Thoracic aorta (tissue), 2 donors: ENCODE measurements at places on chromosomes 12 and 14. TPM values are rescaled to one million over a fixed set of nuclear protein-coding genes. Genes with fewer than 3 reads are reported as not detected.

PAPOLA gene
- 152 TPM for total RNA-seq

HECTD4 gene
- total RNA-seq = 75.4 TPM

NYNRIN gene
- total RNA-seq = 11.6 TPM

GPR68 gene
- 2.0 TPM for total RNA-seq

DNA sequence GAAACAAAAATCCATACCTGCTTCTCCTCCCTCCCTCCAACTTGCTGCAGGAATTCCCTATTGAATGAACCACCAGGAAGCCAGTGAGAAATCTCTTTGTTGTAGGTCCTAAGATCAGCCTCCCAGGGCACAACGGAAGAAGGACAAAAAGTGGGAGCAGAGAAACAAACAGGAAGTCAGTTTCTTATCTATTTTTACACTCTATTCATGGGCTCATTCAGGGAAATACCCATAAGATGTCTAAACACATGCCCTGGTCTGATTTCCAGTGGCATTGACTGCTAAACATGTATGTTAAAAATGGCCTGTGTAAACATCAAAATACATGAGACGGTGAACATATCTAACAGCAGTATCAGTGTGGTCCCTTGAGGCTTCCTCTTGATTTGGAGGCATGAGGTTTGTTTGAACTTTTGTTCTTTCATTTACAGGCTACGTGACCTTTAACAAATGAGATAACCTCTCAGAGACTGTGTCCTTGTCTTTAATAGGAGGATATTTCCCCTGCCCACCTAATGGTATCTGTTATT lies 18.8 kb downstream of the GPR65 start:
- no peaks in the 10 kb centered on the region for H3K36me3 ChIP-seq
- no peak overlapping the region for H3K27ac ChIP-seq
- no peaks in the 10 kb centered on the region for H3K4me1 ChIP-seq
- no peak overlapping the region for H3K4me3 ChIP-seq
- H3K27me3 ChIP-seq = no peaks in the 10 kb centered on the region

- H3K27ac ChIP-seq = no peak overlapping the region
- no peaks in the 10 kb centered on the region for H3K27me3 ChIP-seq
- DNase-seq = no peak
- H3K4me3 ChIP-seq = no peak overlapping the region
- H3K4me1 ChIP-seq = no peaks in the 10 kb centered on the region
These were observed 509.3 kb upstream of the CCDC196 start for GRCh38 chr14:65976761-65977404.

DNA sequence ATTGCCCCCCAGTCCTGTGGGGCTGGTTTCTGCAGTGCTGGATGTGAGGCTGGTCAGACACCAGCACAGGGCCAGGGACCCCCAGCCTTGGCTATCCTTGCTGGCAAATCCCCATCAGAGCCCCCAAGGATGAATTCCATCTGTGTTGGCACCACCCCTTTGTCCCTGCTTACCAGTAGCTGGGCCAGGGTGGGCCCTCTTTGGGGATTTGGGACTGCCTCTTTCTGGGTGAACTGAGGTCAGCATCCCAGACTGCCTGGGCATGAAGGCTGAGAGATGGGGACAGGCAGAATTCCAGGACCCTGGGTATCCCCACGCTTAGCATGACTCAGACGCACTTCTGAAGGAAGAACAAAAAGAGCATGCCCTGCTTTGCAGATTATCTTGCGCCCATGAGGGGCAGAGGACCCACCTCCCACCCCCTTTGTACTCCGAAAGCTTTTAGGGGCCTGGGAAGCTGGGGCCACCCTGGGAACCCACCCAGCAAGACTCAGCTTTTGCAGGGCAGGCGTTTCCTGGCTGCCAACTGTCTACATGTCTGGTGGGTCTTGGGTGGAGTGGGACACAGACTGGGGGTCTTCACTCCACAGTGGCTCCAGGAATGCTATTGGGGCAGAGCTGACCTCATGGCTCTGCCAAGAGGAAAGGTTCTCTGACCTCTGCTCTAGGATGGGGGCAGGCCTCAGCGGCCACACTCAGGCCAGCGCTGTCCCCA lies 26.8 kb downstream of the RFLNA start:
- H3K4me3 ChIP-seq = no peak overlapping the region
- peaks cover 15% of the 10 kb centered on the region for H3K4me1 ChIP-seq
- DNase-seq = no peak
- peaks cover 29% of the 10 kb centered on the region for H3K36me3 ChIP-seq

- no peaks in the 10 kb centered on the region for H3K36me3 ChIP-seq
- peaks cover 19% of the 10 kb centered on the region for H3K4me1 ChIP-seq
- H3K27me3 ChIP-seq = no peaks in the 10 kb centered on the region
- peak overlapping the region; percentile 33 for H3K4me3 ChIP-seq
- no peak overlapping the region for H3K27ac ChIP-seq
- peak; percentile 25 for DNase-seq
These were observed 11.2 kb downstream of the MAP4K5 start for GRCh38 chr14:50520947-50521815.

GRCh38 chr14:92560106-92560865 lies 46.7 kb downstream of the RIN3 start:
- peaks cover 10% of the 10 kb centered on the region for H3K36me3 ChIP-seq
- DNase-seq = no peak
